ENCODE measurements at places on chromosomes 1 and 21.
A peak's percentile ranks its signal among the peaks of the same experiment; 100 is the strongest.

- DNase-seq, result no peak
These were observed 4.1 kb downstream of the ANGPTL3 start for GRCh38 chr1:62601457-62601856.

DNA sequence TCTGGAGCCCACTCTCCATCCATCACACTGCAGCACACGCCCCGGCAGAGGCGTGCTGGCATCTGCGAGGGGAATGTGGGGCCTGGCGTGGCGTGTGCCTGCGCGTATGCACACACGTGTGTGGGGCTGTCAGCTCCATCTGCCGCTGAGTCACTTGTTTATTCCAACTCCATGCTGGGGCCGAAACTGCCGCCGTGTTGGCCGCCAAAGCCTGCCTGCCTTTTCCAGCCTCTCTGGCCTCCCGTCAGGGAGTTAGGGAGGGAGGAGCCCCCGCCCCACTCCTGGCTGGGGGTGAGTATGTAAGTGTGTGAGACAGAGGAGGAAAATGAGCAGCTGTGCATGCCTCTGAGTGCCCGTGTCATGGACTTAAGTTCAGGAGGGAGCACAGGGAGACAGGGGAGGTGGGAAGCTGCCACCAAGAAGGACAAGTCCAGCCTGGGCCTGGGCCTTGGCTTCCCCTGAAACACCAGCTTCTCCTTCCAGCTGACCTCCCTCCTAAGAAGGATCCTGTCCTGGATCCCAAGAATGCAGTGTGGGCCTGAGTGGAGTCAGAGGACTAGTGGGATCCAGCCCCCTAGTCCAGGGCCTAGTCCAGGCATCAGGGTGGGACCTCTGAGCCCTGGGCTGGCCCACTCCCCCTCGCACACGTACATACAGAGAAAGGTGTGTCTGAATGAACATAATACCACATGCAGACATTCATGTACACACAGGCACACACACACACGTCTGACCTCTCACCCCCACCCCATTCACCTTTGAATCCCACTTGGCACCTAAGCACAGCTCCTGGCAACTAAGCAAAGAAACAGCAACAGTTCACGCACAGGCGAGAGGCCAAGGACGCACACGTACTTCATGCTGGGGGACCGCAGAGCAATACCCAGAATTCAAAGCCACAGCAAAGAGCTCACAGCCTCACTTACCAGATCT is 24.7 kb downstream of the MEF2D start:
- no peak for DNase-seq

- DNase-seq, result no peak
These were observed 90.0 kb downstream of the FNBP1L start for GRCh38 chr1:93537924-93538323.

- no peak for DNase-seq
These were observed 1.2 kb downstream of the CD160 start for GRCh38 chr1:145720556-145720877.

DNA sequence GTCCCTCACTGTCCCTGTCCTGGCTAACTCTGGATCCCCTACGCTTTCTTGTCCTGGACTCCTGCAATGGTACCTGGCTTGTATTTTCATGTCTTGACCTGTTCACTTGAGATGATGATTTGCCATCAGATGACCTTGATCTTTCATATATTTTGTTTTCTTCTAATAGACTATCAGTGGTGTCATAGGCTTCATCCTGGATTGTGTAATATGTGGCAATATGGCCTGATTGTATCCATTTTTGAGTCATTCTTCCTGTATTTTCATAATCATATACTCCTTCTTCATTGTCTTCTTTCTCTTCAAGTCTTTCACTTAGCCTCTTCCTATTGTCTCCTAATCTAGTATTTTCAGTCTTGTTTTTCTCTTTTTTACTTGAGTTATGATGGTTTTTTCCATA is 11.1 kb downstream of the FLG start:
- no peak for DNase-seq

DNA sequence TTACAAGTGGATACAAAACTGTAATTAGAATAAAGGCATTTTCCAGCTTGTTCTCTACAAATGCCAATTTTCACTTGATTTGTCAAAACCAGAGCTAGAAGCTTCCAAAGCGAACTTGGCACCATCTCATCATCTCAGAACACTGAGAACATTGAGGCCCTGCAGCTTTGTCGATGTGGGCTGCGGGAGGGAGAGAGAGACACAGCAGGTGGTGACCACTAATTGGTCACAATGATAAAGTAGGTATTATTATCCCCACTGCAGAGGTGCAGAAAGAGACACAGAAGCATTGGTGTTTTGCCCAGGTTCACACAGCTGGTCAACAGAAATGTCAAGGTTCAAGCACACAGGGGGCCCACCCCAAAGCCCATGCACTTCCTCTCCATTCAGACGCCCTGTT is 72.2 kb upstream of the KRTAP19-8 start:
- no peak for DNase-seq

GRCh38 chr1:6935911-6936690 is 150.8 kb downstream of the CAMTA1 start:
- no peak for DNase-seq

GRCh38 chr1:66300972-66301451 is 232.9 kb upstream of the SGIP1 start:
- peak; percentile 6 for DNase-seq

- DNase-seq, result no peak
These were observed 155.2 kb downstream of the FOXD2 start for GRCh38 chr1:47593013-47593568.

DNA sequence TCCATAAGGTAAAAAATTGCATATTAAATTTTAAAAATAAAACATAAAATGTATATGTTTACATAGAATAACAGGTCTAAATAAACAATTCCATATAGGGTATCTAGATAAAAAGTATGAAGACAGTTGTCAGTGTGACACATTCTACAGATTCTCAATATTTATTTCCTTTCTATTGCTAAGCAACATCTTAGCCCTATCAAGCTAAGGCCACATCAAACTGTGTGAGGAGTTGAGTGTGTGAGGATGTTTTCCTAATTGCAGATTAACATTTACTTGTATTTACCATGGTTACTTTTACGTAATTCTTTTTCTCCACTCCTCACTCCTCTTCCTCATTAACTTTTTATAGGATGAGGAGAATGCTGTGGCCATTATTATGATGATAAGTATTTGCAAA is 41.9 kb upstream of the MCOLN3 start:
- no peak for DNase-seq

DNA sequence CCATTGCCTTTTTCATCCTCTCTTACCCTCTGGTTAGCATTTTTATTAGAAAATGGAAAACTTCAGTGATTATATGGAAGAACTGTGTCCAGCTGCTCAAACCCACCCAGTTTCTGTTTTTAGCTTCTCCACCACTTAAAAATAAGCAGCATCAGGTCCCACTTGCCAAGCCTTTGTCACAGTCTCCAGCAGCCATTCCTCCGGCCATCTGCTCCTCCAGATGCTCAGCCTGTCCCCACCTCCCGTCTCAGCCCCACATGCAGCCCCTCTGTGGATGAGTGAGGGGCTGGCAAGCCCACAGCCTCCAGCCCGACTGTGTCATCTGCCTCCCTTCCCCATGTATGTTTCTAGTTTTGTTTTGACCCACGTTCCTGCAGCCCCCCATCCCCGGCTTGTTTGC is 289.7 kb downstream of the HHAT start:
- no peak for DNase-seq

GRCh38 chr1:29698626-29699025 is 462.3 kb downstream of the PTPRU start:
- no peak for DNase-seq

DNA sequence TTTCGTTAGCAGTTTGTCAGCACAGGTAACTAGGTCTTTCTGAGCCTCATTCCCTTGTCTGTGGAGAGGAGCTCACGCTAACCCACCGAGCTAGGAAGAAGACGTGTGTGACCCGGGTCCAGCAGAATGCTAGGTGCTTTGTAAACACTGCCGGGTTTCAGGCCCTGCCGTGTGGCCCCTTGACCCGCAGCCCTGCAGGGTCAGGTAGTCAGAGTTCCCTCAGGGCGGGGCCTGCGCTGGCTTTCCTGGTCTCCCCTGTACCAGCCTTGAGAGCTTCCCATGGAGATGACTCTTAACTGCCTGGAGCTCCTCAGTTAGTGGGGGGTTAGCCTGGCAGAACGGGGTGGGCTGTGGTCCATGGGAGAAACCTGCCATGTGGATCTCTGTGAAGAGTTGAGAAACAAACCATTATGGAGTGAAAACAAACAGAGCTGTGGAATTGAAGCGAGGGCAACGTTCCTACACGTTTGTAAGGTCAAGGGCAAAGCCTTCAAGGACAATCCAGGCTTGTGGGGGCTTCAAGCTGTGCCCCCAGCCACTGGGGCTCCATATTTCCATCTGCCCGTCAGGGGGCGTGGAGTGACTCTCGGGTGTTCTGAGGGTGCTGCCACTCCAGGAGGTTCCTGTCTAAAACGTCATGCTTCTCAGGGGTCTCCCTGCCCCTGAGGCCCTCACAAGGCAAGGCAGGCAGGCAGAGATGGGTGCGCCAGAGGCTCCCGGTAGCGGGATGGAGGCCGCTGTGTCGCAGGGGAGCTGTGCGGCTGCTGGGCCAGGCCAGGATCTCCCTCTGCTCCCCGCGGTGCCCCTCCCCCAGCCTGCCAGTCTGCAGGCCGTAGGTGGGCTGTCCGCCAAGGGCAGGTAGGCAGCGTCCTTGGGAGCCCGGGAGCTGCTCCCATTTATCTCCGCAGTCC is 23.8 kb downstream of the LHX4 start:
- DNase-seq, result no peak

- DNase-seq, result no peak
These were observed 11.2 kb upstream of the AK2 start for GRCh38 chr1:33047839-33048305.

DNA sequence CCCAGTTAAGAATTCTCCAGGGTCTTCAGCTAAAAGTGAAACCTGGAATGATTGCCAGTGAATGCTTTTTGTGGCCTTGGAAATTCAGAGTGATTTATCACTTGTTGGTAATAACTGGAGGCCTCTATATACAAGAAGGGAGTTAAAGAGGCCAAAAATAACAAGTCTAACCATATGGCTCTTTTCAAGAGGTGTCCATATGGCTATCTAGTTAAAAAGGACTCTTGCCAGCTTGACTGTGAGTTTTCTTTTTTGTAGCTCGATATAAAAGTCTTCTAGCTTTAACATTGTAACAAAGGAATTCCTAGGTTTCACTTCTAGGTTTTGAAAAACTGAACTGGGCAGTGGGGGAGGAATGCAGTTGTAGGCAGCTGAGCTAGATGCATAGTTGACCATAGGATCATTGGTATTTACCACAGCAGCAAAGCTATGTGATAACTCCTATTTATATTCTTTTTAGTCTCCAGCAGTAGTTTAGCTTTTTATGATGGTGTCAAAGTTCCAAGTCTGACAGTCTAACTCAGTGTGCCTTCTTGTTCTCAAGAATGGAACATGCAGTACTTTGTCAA is 44.4 kb downstream of the CACHD1 start:
- DNase-seq, result no peak

GRCh38 chr1:235326719-235327558 is 1.0 kb downstream of the ARID4B start:
- peak; percentile 35 for DNase-seq

DNA sequence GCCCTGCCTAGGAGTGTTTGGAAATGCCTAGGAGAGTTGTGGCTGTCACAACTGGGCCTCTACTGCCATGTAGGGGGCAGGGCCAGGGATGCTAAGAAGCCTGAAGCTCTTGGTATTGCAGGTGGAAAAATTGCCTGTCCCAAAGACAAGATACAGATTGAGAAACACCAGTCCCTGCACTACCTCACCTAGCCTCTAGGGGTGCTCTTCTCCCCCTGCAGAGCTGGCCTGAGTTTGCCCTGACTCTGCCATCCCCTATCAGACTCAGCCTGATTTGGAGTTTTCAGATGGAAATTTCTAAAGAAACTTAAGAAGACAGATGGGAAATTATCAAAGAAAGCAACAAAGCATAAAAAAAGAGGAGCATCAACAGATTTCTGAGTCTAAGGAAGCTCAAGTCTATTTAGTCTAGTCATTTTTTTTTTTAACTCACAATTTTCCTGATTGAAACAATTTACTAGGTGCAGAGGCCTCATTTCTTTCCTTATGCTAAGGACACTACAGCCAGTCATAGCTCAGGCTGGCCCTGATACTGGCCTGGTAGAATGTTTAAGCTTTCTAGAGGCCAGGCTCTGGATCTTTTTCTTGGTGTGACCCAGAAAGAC is 61.4 kb upstream of the LRRN2 start:
- peak; percentile 29 for DNase-seq

- no peak for DNase-seq
These were observed 466.3 kb downstream of the LMO4 start for GRCh38 chr1:87794788-87795614.

- DNase-seq, result peak; percentile 29
These were observed 714 bp upstream of the AKIRIN1 start for GRCh38 chr1:38990386-38990737.

GRCh38 chr1:15941044-15941840 is 34.7 kb downstream of the ZBTB17 start:
- no peak for DNase-seq

DNA sequence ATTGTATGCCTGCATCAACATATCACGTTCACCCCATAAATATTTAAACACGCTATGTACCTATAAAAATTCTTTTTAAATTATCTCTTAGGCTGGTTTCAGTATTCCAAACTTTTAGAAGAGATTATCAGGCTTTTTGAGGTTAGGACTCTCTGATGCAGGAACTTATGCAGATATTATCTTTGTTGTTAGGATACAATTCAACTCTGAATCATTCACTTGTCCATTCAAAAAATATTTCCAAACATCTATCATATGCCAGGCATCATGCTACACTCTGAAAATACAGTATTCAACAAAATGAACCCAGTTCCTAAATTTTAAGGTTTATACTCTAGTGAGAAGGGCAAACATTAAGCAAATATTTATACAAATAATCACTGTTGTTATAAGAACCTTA is 40.5 kb downstream of the ASH1L start:
- DNase-seq, result no peak

DNA sequence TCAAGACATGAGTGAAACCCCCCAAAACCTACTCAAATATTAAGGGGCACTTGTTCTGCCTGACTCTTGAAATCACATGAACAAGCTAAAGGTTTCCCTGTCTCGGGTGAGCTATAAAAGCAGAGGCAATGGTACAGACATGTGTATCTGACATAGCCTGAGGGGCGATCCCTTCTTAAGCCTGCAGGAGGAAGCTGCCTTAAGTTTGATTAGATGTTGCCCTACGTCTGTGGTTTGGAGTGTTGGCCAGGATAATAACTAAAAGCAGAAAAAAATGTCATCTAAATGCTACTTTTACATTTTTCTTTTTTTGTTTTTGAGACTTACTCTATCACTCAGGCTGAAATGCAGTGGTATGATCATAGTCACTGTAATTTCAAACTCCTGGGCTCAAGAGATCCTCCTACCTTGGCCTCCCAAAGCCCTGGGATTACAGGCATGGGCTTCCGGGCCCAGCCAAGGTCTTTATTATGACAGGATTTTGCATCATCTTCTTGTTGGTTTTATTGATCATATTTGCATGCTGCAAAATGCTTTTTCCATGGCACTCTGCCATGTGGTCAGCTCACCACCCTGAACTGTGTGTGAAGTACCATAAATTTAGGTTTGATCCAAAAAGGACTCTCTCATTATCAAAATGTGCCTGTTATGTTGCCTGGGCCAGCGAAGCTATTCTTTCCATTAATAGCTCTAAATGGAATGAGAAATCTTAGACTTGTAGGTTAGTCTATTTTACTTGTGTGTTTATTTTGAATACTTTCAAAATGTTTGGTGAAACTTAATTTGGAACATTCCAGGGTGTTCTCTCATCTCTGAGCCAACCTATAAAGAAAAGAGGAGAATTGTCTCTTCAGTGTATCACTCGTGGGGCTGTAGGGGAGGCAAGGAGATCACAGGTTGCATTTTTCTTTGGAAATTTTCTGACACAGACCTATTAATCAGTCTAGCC is 15.0 kb upstream of the HMGN1 start:
- DNase-seq, result peak; percentile 51

GRCh38 chr1:53896635-53897229 is 2.7 kb downstream of the DIO1 start:
- no peak for DNase-seq

- peak; percentile 65 for DNase-seq
These were observed at the start of gene LRRC8C for GRCh38 chr1:89632657-89633247. Gene LRRC8C, plus strand, starts transcription at chr1:89633120. Its CDS starts 53,354 bp downstream, at chr1:89686474.

Measured in AML-193 (cell line).